ENCODE measurements at places on chromosomes 5 and 9. TPM values are rescaled to one million over a fixed set of nuclear protein-coding genes. Genes with fewer than 3 reads are reported as not detected.
A peak's percentile ranks its signal among the peaks of the same experiment; 100 is the strongest.

DNA sequence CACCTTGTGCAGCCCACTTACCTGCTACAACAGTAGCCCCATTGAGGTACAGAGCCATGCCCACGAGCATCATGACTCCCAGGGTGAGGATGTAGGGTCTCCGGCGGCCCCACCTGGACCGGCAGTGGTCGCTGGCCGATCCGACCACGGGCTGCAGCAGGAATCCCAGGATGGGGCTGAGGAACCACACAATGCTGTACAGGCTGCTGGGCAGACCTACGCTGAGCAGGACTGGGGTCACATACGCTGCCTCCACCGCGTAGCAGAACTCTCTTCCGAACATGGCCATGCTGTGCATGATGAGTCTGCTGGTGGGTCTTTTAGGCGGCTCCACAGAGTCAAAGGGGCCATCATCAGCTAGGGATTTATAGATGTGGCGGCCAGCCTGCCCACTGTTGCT lies 315 bp downstream of the SLC45A2 start:
- DNase-seq: no peak

DNA sequence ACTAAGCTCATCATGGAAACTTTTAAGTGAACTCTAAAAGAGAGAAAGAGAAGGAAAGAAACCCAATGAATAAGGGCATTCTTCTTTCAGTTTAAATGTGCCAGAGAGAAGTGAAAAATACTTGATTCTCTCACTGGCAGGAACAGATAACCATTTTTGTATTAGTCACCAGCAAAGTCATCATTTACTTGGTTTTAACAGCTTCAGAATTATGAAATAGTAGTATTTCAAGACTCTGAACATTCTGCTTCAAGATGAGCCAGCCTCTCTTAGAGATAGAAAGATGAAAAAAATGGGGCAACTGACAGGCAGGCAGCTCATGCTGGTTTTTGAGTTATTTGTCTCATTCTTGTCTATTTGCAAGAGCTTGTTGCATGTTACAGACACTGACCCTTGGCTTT lies 103.5 kb downstream of the GCNT1 start:
- DNase-seq: peak; percentile 82

DNA sequence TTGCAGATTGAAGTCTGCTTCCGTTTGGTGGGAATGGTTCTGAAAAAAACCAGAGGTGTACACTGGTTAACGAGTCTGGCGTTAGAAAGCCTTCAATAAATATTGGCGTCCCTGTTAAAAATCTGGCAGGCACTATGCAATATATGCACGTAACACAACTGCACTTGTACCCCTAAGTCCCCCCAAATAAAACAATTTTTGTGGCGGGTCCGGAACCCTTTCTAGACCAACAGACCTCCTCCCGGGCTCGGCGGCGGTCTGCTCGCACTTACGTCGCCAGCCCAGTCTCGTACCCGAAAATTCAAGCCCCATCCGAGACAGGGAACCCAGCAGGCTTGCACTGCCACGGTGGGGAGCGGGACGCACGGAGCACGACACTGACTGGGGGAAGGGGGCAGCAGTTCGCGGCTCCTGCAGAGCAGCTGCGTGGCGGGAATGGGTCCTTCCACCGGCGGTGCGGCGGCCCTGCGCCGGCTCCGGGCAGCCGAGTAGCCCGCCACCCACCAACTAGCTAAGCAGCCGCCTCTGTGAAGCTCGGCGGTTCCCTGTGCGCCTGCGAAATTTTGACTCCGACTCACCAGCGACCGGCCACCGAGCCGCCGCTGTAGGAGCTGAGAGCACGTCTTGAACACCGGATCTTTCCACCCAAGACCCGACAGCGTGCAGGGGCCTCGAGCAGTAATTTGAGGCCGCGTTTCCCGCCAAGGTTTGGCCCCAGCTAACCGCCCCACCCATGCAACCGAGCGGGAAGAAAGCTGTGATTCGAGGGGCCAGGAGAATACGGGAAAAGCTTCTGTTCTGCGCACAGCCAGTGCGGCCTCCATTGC lies 3.9 kb downstream of the MCIDAS start:
- no peak for DNase-seq

GRCh38 chr5:171931163-171931562 lies 75.3 kb downstream of the FBXW11 start:
- DNase-seq: no peak

DNA sequence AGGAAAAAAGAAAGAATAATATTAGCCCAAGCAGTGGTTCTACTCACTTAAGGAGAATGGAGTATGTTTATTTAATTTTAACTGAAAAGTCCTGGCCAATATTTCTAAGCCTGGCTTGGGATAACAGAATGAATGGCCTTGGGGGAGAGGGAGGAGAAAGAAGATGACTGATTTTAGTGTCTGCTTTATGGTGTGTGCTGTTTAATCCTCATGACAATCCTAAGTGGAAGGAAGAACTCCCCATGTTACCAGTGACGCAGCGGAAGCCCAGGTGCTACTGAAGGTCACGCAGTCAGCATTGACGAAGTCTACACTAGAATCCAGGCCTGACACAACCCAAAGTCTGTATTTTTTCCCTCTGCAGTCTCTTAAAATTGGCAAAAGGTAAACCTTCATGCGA lies 50.5 kb downstream of the PALM2AKAP2 start:
- DNase-seq: no peak

GRCh38 chr5:132115375-132115774 lies 41.8 kb downstream of the CSF2 start:
- DNase-seq: no peak

GRCh38 chr5:156762771-156763170 lies 87.3 kb upstream of the PPP1R2B start:
- DNase-seq: no peak

GRCh38 chr5:10145923-10146401 lies 103.7 kb downstream of the ATPSCKMT start:
- DNase-seq: peak; percentile 61

GRCh38 chr5:143955141-143955540 lies 143.2 kb downstream of the HMHB1 start:
- DNase-seq: no peak

- no peak for DNase-seq
Measured at GRCh38 chr5:56848206-56848605, 32.9 kb downstream of the MAP3K1 start.

DNA sequence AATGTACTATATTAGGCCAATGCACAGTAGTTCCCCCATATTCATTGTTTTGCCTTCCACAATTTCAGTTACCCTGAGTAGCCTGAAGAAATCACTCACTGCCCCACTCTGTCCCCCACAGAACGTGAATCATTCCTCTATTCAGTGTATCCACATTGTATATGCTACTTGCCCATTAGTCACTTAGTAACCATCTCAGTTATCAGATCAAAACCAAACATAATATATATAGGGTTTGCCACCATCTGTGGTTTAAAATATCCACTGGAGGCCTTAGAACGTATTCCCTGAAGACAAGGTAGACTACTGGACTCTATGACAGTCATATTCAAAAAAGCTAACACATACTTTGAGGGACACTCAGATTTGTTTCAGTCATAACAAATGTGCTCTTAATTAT lies 465.7 kb upstream of the RGMB start:
- peak; percentile 66 for DNase-seq

- no peak for DNase-seq
Measured at GRCh38 chr9:93011114-93011513, 47.4 kb upstream of the SUSD3 start.

- DNase-seq: no peak
Measured at GRCh38 chr5:77311214-77311571, 100.7 kb downstream of the PDE8B start.

TXNDC8 gene
- not detected for polyA plus RNA-seq

SHISAL2B gene
- polyA plus RNA-seq: not detected

UTP15 gene
- 19.5 TPM for polyA plus RNA-seq

NMUR2 gene
- polyA plus RNA-seq: not detected

SPACA9 gene
- 4.4 TPM for polyA plus RNA-seq

CAPSL gene
- 0.96 TPM for polyA plus RNA-seq

QRFP gene
- polyA plus RNA-seq: not detected

PNPLA7 gene
- polyA plus RNA-seq: 0.23 TPM
